Left renal cortex interstitium (tissue), 4 donors: ENCODE measurements at places on chromosomes 7 and 10. TPM values are rescaled to one million over a fixed set of nuclear protein-coding genes. Genes with fewer than 3 reads are reported as not detected.

The TMEM26 gene
- polyA plus RNA-seq, result 6.6 TPM

DNA sequence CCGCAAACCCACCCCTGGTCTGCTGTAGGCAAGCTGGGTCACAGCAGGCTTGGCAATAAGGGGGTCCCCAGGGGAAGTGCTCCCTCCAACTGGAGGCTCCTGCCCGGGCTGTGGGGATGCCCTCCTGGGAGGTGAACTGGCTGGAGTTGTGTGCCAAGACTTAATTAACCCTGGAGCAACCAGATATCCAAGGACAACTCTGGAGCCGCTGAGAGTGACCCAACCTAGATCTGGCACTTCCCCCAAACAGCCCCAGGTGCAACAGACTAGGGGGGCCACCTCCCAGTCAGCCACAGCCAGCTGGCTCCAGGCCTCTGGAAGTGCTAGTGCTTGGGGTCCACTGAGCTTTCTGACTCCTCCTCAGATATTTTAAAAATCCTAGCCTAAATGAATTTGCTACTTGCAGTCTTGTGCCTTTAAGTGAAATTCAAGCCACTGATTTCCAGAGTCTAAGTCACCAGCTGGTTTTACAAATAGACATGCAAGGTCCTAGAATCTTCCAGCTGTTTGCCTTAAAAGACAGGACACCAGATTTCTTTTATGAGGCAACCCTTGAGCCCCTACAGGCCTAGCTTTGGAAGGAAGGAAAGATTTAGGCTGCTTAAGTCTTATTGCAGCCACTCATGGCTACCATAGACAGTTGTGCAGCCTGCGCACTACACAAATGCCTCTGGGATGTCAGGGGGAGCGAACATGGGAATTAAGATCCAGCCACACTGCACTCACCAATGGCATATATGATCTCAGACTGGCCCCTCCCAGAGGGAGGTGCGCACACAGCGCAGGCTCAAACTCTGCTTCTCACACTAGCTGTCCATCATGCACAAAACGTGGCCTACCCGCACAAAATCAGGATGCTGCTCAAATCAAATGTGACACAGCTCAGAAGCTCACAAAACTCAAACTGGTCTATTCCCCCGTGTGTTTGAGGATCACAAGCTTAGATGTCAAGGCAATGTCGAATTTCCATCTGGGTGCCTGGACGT is 42.6 kb upstream of the MYL10 start:
- DNase-seq, result no peak

- DNase-seq, result no peak
Observed at GRCh38 chr10:102621443-102622325, 22.6 kb upstream of the TRIM8 start.

DNA sequence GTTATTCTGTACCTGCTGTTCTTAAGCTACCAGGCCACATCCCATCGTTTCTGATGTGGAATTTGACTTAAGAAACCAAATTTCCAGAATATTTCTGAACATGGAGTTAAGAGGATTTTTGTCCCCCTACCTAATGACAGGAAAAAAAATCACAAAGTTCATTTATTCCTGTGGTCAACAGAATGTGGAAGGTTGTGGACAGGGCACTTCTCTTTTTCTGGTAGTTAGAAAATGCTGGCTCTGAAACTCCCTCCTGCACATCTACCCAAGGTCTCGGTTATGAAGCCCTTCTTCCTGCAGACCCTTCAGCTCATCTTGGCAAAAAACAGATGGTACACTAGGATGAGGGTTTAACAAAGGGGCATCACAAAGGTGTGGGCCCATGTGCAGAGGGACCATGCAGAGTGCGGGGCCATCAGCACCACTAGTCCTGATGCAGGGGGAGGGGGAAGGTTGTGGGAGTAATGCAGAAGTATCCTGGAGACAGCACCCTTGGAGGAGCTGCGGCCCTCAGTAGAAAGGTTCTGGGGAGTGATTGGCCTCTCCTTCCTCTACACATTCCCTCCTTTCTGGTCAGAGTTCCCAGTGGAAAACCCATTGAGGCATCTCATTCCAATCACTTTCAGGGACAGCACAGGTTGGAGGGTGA is 9.8 kb downstream of the ALOX5 start:
- DNase-seq, result no peak

DNA sequence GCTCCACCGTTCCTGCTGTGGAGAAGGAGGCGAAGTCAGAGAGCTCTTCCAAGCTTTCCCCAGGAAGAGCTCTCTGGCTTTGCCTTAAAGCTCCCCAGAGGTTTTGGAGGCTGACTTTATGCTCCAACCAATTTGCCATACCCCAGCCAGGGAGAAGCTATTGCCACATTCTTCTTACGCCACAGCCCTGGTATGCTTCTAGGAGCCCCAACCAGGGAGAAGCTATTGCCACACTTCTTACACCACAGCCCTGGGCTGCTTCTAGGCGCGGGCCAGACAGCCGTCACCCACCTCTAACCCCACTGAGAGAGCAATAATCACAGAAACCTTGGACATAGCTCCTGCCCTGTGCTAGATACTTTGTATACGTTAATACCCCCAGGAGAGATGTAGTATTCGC is 951 bp downstream of the ELOVL3 start:
- DNase-seq, result no peak

DNA sequence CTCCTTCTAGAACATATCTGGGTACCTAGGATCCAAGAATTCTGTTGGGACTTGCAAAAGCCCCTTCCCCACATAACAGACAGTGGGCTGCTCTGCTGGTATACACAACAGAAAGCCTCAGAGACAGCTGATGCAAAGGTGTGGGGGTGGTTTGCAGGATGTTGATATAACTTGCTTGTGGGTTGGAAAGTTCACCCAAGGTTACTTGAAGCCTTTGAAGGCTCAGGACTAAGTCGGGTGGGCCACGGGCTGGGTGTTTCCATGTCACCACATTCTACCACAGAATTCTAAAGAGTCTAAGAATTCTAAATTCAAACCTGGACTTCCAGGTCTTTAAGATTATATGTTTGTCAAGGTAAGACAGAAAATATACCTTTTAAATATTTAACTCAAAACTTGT is 7.4 kb upstream of the NRCAM start:
- no peak for DNase-seq
